Adipocyte (in vitro differentiated cells): ENCODE measurements at places on chromosomes 5 and 9.

- DNase-seq, result no peak
These were observed 510.1 kb upstream of the ADAMTS16 start for GRCh38 chr5:4630031-4630430.

DNA sequence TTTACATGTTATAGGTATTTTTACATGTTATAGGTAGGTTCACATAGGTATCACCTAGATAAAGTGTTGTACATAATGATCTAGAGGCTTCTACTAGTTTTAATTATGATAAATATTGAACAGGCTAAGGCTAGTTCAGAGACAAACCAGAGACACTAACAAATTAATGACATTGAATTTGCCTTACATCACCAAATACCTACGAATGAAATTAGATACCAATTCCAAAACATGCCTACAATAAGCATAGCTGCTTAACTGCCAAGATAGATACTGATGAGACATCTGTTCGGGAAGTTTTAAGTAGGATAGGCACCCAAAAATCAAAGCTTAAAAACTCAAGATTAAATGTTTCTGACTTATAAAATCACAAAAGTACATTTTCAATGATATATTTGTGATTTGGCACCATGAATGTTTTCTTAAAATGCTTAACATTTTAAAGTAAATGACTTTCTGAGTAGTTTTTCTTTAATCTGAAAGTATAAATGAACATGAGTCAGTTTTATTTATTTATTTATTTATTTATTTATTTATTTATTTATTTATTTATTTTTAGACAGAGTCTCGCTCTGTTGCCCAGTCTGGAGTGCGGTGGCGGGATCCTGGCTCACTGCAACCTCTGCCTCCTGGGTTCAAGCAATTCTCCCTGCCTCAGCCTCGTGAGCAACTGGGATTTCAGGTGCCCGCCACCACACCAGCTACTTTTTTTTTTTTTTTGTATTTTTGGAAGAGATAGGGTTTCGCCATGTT is 703.1 kb upstream of the ARRDC3 start:
- DNase-seq, result no peak

DNA sequence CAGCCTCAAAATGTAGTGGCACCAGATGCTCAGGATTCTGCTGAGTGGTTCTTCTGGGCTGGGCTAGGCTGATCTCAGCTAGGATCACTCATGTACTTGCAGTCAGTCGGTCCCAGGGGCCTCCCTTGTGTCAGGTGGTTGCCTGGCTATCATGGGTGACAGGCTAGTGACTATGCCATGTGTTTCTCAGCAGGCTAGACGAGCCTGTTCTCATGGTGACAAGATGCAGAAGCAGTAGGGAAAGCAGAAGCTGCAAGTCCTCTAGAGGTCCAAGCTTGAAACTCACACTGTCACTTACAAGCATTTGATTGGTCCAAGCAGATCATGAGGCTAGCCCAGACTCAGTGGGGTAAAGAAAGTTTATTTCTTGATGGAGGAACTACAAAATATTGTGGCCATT is 15.2 kb upstream of the KCNMB1 start:
- no peak for DNase-seq

- DNase-seq, result no peak
These were observed 52.9 kb upstream of the VLDLR start for GRCh38 chr9:2568689-2569088.

DNA sequence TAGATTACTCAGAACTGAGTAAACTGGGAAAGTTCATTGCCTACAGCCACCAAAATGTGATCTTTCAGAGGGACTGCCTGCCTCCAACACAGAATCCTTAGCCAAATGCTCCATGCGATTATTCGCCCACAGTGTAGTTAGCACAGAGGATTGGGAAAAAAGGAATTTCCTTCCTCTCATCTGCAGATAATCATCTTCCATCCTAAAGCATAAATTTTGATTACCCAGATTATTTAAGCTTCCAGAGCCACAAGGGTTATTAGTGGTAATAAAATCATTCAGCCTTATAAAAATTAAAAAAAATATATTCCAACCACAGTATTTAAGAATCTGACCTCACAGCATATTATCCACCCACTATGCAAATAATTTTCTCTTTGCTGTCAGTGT is 285.3 kb upstream of the GRAMD2B start:
- DNase-seq, result no peak

DNA sequence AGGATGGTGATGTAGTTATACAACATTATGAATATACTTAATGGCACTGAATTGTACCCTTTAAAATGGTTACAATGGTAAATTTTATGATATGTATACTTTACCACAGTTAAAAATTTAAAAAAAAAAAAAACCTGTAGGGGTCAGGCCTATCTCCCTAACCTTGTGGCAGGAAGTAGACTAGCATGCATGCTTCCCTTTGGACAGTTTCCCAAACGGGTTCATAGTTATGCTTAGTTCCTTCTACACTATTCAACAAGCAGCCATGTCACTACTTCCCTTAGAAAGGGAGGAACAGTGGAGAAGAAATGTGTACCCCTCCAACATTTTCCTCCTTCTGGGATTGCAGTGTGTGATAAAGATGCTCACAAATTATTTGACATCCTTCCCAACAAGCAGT is 32.5 kb downstream of the IDNK start:
- DNase-seq, result no peak

- DNase-seq, result no peak
These were observed 69.5 kb downstream of the RETREG1 start for GRCh38 chr5:16547200-16547842.

GRCh38 chr5:168827636-168828035 is 248.5 kb upstream of the PANK3 start:
- DNase-seq, result no peak

DNA sequence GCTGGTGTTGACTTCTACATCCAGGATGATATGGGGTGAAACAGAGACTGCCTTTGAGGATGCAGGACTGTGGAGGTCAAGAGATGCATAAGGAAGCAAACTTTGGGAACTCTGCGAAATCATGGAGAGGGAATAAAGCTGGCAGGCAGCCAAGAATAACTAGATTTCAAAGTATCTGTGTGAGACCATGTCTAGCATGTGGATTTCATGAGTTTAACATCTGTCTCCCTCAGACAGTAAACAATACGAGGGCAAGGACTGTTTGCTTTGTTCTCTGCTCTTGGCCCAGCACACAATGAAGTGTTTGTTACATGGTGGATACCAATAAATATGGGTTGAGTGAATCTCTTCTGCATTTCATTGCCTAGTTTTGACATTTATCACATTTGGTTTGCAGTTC is 71.3 kb downstream of the RASEF start:
- DNase-seq, result no peak

- no peak for DNase-seq
These were observed 6.8 kb upstream of the FXN start for GRCh38 chr9:69028754-69029153.

GRCh38 chr9:20729523-20729922 is 45.5 kb downstream of the FOCAD start:
- DNase-seq, result peak; percentile 13

GRCh38 chr5:55853041-55853670 is 2.0 kb downstream of the IL31RA start:
- DNase-seq, result no peak

DNA sequence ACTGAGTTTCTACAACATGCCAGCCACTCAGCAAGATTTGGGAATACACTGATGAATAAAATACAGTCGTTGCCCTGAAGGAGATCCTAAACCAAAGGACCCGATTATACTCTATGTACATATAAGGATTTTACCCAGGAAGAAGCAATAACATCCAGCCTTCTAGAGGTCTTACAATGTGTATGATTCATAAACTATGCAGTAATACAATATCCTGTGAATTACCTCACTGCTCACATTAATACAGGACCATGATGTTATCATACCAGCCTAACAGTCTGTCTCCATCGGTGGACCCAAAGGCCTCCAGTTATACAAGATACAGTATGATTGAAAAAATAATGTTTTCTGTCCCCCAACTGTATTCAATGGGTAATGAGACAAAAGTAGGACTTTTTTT is 310.5 kb upstream of the TRPM3 start:
- peak; percentile 2 for DNase-seq

- DNase-seq, result no peak
These were observed 113.0 kb upstream of the NTRK2 start for GRCh38 chr9:84556556-84556955.

DNA sequence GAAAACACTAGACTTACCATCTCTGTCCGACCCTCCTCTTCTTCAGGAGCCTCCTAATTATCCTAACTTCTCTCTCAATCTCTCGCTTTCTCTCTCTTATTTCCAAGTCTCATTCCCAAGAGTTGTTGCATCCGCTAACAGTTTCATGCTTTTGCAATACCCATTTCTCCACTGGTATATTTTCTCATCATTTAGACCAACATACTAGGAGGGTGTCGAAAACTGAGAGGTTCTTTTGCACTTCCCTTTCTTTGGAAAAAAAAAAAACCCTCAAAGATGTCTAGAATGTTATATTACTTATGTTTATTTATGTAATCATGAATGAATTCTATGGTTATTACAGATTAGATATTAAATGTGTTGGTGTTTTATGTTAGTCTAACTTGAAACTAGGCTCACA is 35.9 kb downstream of the SPZ1 start:
- DNase-seq, result no peak

- DNase-seq, result no peak
These were observed 289.9 kb upstream of the ACTBL2 start for GRCh38 chr5:57772512-57772911.

GRCh38 chr5:143576711-143577484 is 173.4 kb upstream of the NR3C1 start:
- DNase-seq, result peak; percentile 86

DNA sequence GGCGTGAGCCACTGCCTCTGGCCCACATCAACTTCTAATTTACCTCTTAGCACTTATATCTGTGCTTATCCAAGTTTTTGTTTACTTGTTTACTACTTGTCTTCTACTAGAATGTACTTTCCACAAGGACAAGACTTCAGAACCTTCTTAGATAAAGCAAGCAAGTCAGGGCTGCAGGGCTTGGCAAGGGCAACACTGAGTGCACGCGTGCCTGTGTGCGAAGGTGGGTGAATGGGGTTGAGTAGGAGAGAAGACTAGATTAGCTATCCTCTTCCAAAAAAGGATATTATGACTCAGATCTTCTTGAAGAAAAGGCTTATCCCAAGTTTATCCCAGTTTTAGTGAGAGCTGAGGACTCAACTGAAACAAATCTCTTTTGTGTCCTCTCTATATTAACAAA is 19.3 kb downstream of the AK3 start:
- no peak for DNase-seq

DNA sequence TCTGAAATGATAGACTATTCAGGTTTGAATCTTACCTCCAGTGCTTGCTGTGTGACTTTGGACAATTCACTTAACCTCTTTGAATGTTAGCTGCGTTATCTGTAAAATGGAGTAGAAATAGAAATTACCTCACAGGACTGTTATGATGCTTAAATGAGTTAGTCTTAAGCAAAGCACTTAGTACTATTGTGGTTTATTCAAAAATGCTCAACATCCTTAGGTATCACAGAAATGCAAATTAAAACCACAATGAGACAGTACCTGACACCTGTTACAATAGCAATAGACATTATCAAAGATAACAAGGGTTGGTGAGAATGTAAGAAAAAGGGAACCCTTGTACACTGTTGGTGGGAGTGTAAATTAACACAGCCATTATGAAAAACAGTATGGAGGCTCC is 77.6 kb upstream of the FREM1 start:
- no peak for DNase-seq

GRCh38 chr9:134886413-134886913 is 5.9 kb downstream of the FCN2 start:
- DNase-seq, result no peak

DNA sequence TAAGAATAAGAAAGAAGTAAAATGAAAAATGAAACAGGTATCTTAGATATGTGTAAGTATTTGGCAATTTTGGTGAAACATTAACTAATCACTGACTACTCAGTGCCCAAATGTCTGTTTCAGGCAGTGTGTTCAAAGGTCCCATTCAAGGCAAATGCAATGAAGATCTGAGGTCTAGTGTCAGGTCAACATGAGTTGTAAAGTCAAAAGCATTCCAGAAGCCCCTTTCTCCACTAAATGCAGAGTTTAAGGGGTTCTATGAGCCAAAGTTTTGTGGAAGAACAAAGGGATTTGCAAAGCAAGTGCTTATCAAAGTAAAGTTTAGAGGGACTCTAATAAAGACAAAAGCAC is 71.0 kb upstream of the GPBP1 start:
- no peak for DNase-seq

DNA sequence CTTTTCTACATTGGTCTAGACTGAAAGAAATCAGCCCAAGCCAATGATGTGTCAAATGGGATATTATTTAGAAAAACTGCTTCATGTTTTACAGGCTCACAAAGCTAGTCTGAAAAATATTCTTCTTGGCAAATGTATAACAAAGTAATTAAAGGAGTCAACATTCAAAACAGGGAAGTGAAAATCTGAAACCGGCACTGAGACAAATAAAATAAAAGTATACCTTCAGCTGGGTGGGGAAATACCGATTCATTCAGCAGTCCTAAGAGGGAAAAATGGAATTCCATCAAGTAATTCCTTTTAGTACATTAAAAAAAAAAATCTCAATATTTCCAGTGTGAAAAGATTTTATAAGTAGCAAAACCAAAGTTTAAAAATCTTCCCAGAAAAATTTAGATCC is 259.6 kb upstream of the SLC24A2 start:
- DNase-seq, result no peak

DNA sequence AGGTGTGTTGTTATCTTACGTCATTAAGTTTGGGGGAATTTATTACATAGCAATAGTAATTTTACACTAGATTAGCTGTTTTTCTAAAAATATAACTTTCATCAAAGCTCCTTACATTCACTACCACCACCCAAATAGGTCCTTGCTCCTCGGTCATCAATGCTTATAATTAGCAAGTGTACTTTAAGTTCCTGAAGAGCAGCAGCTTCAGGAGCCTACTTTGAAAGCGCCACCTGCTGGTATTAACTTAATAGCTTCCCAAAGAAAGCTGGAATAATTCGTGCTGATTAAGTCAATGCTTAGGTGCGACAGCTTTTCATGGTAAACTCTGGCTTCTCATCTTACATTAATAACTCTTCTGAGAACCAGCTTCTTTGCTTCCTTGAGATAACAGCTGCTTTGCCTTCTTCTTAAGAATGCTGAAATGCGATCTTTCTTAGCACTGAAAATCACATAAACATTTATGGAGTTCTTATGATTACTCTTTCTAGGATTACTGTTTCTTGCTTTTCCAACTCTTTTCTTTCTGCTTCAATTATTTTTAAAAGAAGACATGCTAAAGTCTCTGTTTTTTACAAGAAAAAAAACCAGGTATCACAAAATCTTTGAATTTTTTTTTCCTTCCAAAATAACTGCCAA is 10.0 kb upstream of the C5 start:
- peak; percentile 92 for DNase-seq
